Activated naive CD4-positive, alpha-beta T cell treated with anti-CD3 and anti-CD28 coated beads, Interleukin-2, amount 50 U/mL, for 72 hours (primary cell): ENCODE measurements at places on chromosomes 6 and 20. TPM values are rescaled to one million over a fixed set of nuclear protein-coding genes. Genes with fewer than 3 reads are reported as not detected.

TUBB2A gene
- total RNA-seq, result 1.8 TPM

HLA-DRA gene
- 2.2 TPM for total RNA-seq

CD40 gene
- 10.0 TPM for total RNA-seq

CRNKL1 gene
- total RNA-seq, result 16.5 TPM

PPP1R14C gene
- total RNA-seq, result 0.16 TPM

FLRT3 gene
- not detected for total RNA-seq

TMEM14A gene
- total RNA-seq, result 12.1 TPM

HLA-DQB1 gene
- 34.7 TPM for total RNA-seq

POU5F1 gene
- not detected for total RNA-seq

FAM217A gene
- not detected for total RNA-seq

KCNQ5 gene
- 9.6 TPM for total RNA-seq

CPNE5 gene
- total RNA-seq, result 3.0 TPM

DUSP15 gene
- total RNA-seq, result not detected

TMEM200A gene
- total RNA-seq, result 0.35 TPM

TRIM31 gene
- not detected for total RNA-seq

GTSF1L gene
- total RNA-seq, result 0.39 TPM

LINC00237 gene
- not detected for total RNA-seq

PIM1 gene
- 408 TPM for total RNA-seq

TPX2 gene
- total RNA-seq, result 215 TPM

CLDN20 gene
- total RNA-seq, result not detected

HCK gene
- total RNA-seq, result not detected

THBS2 gene
- not detected for total RNA-seq

TP53TG5 gene
- total RNA-seq, result 0.45 TPM

IER3 gene
- total RNA-seq, result 70.0 TPM

SCRT2 gene
- not detected for total RNA-seq

SPATS1 gene
- total RNA-seq, result not detected

PTK6 gene
- 0.57 TPM for total RNA-seq

EPPIN gene
- total RNA-seq, result not detected

PACSIN1 gene
- 0.97 TPM for total RNA-seq

BFSP1 gene
- not detected for total RNA-seq

NFATC2 gene
- total RNA-seq, result 29.9 TPM

LY6G5C gene
- total RNA-seq, result 4.1 TPM

ARG1 gene
- not detected for total RNA-seq

HLA-F gene
- total RNA-seq, result 220 TPM

HLA-C gene
- 2,234 TPM for total RNA-seq

SPTLC3 gene
- total RNA-seq, result not detected

TFAP2C gene
- not detected for total RNA-seq

NRSN1 gene
- not detected for total RNA-seq

CDC5L gene
- total RNA-seq, result 22.7 TPM

NKX2-4 gene
- total RNA-seq, result not detected

GPSM3 gene
- total RNA-seq, result 151 TPM

GRM4 gene
- total RNA-seq, result 0.12 TPM

CDSN gene
- total RNA-seq, result not detected

SIM1 gene
- not detected for total RNA-seq

SPAG4 gene
- total RNA-seq, result 13.2 TPM
